ENCODE measurements at places on chromosomes 2 and 18. TPM values are rescaled to one million over a fixed set of nuclear protein-coding genes. Genes with fewer than 3 reads are reported as not detected.

Gene CLEC4F
- 0.59 TPM for total RNA-seq

Gene CPLX4
- total RNA-seq = not detected

Gene METTL5
- total RNA-seq = 68.7 TPM

Gene HPCAL1
- total RNA-seq = 44.1 TPM

Gene C1QL2
- not detected for total RNA-seq

- DNase-seq = no peak
Observed at GRCh38 chr2:129192841-129193253, 786.6 kb upstream of the RAB6C start.

- DNase-seq = no peak
Observed at GRCh38 chr18:67788310-67789164, 272.0 kb upstream of the DSEL start.

GRCh38 chr2:239025096-239025801, 177.4 kb downstream of the TWIST2 start:
- no peak for DNase-seq

- no peak for DNase-seq
Observed at GRCh38 chr2:105427485-105427884, 28.6 kb upstream of the FHL2 start.

- DNase-seq = no peak
Observed at GRCh38 chr2:5329763-5330162, 362.4 kb upstream of the SOX11 start.

- no peak for DNase-seq
Observed at GRCh38 chr2:69227716-69228115, 159.3 kb downstream of the GFPT1 start.

- no peak for DNase-seq
Observed at GRCh38 chr2:112048887-112049286, 6.2 kb upstream of the TMEM87B start.

- DNase-seq = no peak
Observed at GRCh38 chr18:78247615-78248289, 731.9 kb upstream of the SALL3 start.

- no peak for DNase-seq
Observed at GRCh38 chr2:99643787-99644418, 154.1 kb upstream of the REV1 start.

DNA sequence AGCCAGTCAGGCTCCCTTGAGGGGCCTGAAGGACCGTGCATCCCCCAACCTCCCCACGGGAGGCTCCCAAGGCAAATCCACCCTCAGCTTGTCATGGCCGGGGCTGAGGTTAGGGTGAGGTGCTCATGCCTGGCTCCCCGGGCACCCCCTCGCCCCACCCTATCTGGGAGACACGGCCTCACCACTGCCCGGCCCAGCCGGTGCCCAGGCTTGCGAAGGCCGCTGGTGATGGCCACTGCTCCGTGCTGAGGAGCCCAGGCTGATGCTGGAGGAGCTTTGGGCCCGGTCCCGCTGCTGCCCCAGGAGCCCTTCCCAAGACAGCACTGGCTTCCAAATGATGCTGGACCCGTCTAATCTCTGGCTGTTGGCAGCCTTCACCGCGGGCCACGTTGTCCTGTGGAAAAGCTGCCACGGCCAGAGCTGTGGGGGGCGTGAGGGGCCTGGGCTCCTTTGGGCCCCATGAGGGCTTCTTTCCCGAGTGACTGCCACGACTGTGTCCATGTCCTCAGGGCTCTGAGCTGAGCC, 135.7 kb upstream of the CTDP1 start:
- no peak for DNase-seq

DNA sequence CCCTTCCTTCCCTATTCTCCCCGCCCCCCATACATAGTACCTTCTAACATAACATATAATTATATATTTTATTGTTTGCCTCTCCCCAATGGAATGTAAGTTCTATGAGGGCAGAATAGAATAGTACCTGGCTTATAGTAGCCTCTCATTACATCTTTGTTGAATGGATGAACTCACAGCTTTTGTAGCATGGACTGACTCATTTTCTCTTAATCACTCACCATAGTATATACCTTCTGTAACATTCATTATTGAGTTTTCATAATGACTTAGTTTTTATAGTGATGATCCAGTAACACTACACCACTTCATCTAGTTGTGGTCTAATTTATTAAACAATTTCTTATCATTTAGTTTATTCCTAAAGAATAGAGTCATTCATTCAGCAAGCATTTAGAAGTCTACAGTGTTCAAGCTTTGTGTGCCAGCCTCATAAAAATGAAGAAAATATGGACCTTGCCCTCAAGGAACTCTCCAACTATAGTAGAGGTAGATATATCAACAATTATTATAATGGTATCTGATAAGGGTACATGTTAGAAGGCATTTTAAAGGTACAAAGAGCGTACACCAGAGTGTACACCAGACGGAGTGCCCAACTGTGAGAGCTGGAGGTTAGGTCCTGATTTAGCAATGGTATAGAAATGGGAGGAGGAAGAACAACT, 31.1 kb downstream of the NCOA1 start:
- no peak for DNase-seq

DNA sequence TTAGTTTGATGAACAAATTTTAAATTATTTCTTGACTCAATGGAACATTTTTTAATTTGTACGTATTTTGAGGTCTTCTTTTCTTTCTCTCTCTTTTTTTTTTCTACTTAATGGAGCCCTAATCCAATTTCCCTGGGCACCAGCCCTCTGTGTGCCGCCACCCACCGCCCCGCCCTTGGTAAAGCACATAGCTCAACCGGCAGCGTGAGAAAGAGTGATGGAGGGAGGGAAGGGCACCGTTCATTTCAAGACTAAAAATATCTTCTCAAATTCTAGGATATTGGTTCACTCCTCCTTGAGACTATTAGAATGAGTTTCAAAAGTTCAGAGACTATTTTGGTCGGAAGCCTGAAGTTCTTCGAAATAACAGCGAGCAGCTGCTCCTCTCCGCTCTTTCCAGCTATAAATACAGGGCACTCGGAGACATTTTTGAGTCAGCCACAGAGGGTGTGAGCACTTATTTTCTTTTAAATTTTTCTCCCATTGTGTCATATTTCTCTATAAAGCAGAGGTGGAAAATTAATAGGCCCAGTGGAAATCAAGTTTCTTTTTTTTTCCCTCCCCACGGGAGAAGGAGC, 731.7 kb upstream of the ID2 start:
- no peak for DNase-seq

DNA sequence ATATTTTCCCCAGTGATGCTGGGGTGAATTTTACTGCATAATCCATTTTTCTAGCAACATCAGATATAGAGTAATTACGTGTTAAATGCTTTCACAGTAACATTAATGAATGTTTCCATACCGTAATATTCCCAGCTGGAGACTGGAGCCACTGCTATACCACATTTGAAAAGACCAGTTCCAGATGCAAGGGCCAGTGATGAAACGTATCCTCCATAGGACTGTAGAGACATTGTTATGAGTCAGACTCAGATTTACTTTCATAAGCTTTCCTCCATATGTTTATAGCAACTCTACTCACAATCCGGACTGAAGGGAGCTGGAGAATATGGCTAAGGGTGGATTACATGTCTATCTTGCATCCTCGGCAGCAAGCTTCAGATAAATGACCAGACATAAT, 22.7 kb upstream of the GCG start:
- DNase-seq = no peak

- DNase-seq = no peak
Observed at GRCh38 chr18:50125456-50125855, 69.5 kb downstream of the MYO5B start.

DNA sequence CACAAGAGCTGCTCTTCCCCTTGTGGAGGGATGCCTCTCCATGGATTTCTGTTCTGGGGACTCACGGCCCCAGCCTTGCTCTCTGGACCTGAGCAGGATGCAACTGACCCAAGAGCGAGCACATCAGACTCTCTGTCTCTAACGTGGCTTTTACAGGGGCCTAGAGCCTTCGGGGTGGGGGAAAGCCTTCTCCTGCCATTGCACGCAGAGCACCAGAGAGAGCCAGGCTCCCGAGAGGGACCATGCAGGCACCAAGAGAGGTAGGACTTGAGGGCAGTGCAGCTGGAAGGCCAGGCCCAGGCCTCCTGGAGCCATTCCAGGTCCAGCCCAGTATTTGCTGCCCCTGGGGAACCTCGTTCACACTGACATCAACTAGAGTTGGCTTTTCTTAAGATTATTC, 475.6 kb upstream of the MYT1L start:
- no peak for DNase-seq

DNA sequence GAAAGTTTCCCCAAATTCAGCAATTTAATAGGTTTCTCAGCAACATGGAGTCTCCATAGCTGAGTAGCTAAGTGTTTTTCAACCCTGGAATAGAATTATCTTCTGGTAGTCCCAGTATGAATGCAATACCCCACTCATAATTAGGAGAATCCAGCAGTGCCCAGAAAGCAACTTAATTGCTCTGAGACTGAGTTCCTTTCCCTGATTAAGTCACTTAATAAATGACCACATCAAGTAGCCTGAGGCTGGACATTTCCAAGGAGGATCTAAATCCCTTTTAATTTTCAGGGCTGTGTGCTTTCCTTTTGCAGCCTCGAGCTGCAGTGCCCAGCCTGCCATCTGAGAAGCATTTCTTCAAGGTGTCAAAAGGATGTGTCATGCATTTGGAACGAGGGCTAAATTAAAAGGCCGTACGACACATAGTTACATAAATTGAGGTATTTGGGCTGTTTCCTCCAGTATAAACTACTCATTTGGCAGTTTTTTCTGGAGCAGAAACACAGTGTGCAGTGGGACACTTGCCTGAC, 17.7 kb upstream of the SIX2 start:
- no peak for DNase-seq

All from heart right ventricle (tissue), 16 donors.